ENCODE measurements at places on chromosomes 13 and 19. TPM values are rescaled to one million over a fixed set of nuclear protein-coding genes. Genes with fewer than 3 reads are reported as not detected.
A peak's percentile ranks its signal among the peaks of the same experiment; 100 is the strongest.

DNA sequence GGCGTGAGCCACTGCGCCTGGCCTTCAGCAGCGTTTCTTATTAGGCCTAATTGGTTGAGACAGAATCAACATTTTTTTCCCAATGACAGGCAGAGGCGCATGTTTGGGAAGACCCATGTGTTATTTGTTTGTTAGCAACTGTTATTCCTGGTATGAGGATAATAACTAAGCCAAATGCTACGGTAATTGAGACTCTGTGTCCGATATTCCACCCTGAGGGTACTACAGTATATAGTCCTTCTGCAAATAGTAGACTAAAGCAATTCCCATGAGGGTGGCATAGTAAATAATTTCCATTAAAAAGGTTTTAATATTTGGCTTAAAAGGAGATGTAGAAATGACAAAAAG is 18.4 kb upstream of the CCL25 start:
- DNase-seq, result no peak

GRCh38 chr13:43304945-43305344 is 281.6 kb downstream of the DNAJC15 start:
- DNase-seq, result no peak

GRCh38 chr19:13164343-13165161 is 14.3 kb downstream of the IER2 start:
- DNase-seq, result peak; percentile 97

GRCh38 chr13:76829572-76830327 is 56.5 kb downstream of the KCTD12 start:
- DNase-seq, result no peak

GRCh38 chr19:44740351-44740824 is 8.1 kb upstream of the BCL3 start:
- DNase-seq, result no peak

- DNase-seq, result no peak
Measured at GRCh38 chr13:39840201-39840600, 184.7 kb downstream of the COG6 start.

Gene ADGRE3
- 0.13 TPM for polyA plus RNA-seq

Gene PRKCSH
- polyA plus RNA-seq, result 265 TPM
